Stomach (tissue), 19 donors: ENCODE measurements at places on chromosomes 12 and 14. TPM values are rescaled to one million over a fixed set of nuclear protein-coding genes. Genes with fewer than 3 reads are reported as not detected.

Gene VRK1
- total RNA-seq: 9.9 TPM

Gene PPFIA2
- total RNA-seq: 2.6 TPM

Gene SOX5
- 15.2 TPM for total RNA-seq

Gene SLC6A12
- total RNA-seq: 1.7 TPM

Gene MEG3
- 390 TPM for total RNA-seq

Gene ANKRD33
- not detected for total RNA-seq

GRCh38 chr12:88036353-88036965 is 7.3 kb upstream of the C12orf50 start:
- H3K4me1 ChIP-seq: peaks cover 60% of the 10 kb centered on the region
- H3K27ac ChIP-seq: peak overlapping the region; percentile 84
- H3K27me3 ChIP-seq: no peaks in the 10 kb centered on the region
- H3K4me3 ChIP-seq: peak overlapping the region; percentile 67
- DNase-seq: no peak
- no peaks in the 10 kb centered on the region for H3K36me3 ChIP-seq

GRCh38 chr14:50087341-50088116 is 28.8 kb downstream of the VCPKMT start:
- H3K36me3 ChIP-seq: no peaks in the 10 kb centered on the region
- no peak for DNase-seq
- H3K27me3 ChIP-seq: no peaks in the 10 kb centered on the region
- H3K4me1 ChIP-seq: no peaks in the 10 kb centered on the region
- no peak overlapping the region for H3K4me3 ChIP-seq
- no peak overlapping the region for H3K27ac ChIP-seq
